Immature natural killer cell (primary cell): ENCODE measurements at places on chromosomes 1 and 21. TPM values are rescaled to one million over a fixed set of nuclear protein-coding genes. Genes with fewer than 3 reads are reported as not detected.

CNIH3 gene
- 2.0 TPM for polyA plus RNA-seq

GPR137B gene
- polyA plus RNA-seq, result 10.8 TPM

PRAMEF1 gene
- polyA plus RNA-seq, result not detected

OR10Z1 gene
- not detected for polyA plus RNA-seq

FCRL5 gene
- polyA plus RNA-seq, result 0.10 TPM

CDC42BPA gene
- polyA plus RNA-seq, result 0.13 TPM

PALMD gene
- polyA plus RNA-seq, result not detected

TCHHL1 gene
- not detected for polyA plus RNA-seq

TMPRSS2 gene
- polyA plus RNA-seq, result not detected

SASS6 gene
- 3.1 TPM for polyA plus RNA-seq

HUNK gene
- polyA plus RNA-seq, result not detected

PLEKHA6 gene
- not detected for polyA plus RNA-seq

LIN28A gene
- not detected for polyA plus RNA-seq

HSPB7 gene
- polyA plus RNA-seq, result not detected

SGIP1 gene
- polyA plus RNA-seq, result not detected

HES2 gene
- not detected for polyA plus RNA-seq

MPZ gene
- polyA plus RNA-seq, result not detected

SLFNL1 gene
- polyA plus RNA-seq, result 0.11 TPM

PDC gene
- not detected for polyA plus RNA-seq

AIM2 gene
- 0.28 TPM for polyA plus RNA-seq

RAB13 gene
- not detected for polyA plus RNA-seq

LRRC38 gene
- not detected for polyA plus RNA-seq

SMG7 gene
- polyA plus RNA-seq, result 11.2 TPM

ARHGEF16 gene
- polyA plus RNA-seq, result not detected

IVL gene
- not detected for polyA plus RNA-seq

CAMTA1 gene
- polyA plus RNA-seq, result 52.7 TPM

BEND5 gene
- 2.5 TPM for polyA plus RNA-seq

DR1 gene
- polyA plus RNA-seq, result 48.0 TPM

AGBL4 gene
- polyA plus RNA-seq, result not detected

COL6A1 gene
- 0.18 TPM for polyA plus RNA-seq

LRRC53 gene
- polyA plus RNA-seq, result not detected

SPRR2E gene
- polyA plus RNA-seq, result not detected

PTPRC gene
- polyA plus RNA-seq, result 1,080 TPM

CD52 gene
- polyA plus RNA-seq, result 3,975 TPM

PROX1 gene
- not detected for polyA plus RNA-seq
